ENCODE measurements at places on chromosomes 11 and 22.

- no peak overlapping the region for H3K27ac ChIP-seq
- no peaks in the 10 kb centered on the region for H3K36me3 ChIP-seq
- H3K4me3 ChIP-seq = no peak overlapping the region
- no peak for DNase-seq
- no peaks in the 10 kb centered on the region for H3K4me1 ChIP-seq
These were observed 22.4 kb upstream of the CACNG2 start for GRCh38 chr22:36726007-36726380.

GRCh38 chr11:59008947-59009346 is 69.7 kb downstream of the GLYATL1 start:
- no peak for DNase-seq
- H3K27me3 ChIP-seq = no peaks in the 10 kb centered on the region
- H3K4me1 ChIP-seq = peaks cover 25% of the 10 kb centered on the region
- no peak overlapping the region for H3K27ac ChIP-seq
- H3K4me3 ChIP-seq = no peak overlapping the region

GRCh38 chr22:32410459-32410858 is 1.6 kb downstream of the RTCB start:
- H3K4me3 ChIP-seq = peak overlapping the region; percentile 97
- H3K36me3 ChIP-seq = peaks cover 11% of the 10 kb centered on the region
- H3K27ac ChIP-seq = no peak overlapping the region
- peaks cover 4% of the 10 kb centered on the region for H3K27me3 ChIP-seq

- no peak overlapping the region for H3K27ac ChIP-seq
- H3K4me3 ChIP-seq = no peak overlapping the region
- no peak for DNase-seq
- no peaks in the 10 kb centered on the region for H3K4me1 ChIP-seq
- H3K36me3 ChIP-seq = peaks cover 14% of the 10 kb centered on the region
These were observed 159.6 kb downstream of the TBC1D22A start for GRCh38 chr22:46922037-46922436.

DNA sequence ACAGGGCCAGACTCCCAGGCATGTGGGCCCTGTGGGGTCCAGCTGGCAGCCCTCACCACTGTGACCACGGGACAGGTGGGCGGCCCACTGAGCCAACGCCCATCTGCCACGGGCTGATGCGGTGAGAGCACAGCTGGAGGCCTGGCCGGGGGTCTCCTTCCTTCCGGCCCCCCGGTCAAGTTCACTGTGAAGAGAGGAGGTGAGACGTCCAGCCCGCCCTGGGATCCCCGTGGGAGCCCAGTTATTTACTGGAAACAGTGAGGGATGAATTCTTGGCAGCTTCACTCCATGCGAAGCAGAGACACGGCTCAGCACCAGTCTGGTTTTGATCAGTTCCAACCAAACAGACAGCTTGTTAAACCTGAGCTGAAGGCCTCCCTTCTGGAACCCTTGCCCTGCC is 38.7 kb downstream of the WNT11 start:
- no peak for DNase-seq
- H3K27me3 ChIP-seq = peaks cover 10% of the 10 kb centered on the region
- H3K4me1 ChIP-seq = no peaks in the 10 kb centered on the region
- no peak overlapping the region for H3K27ac ChIP-seq

DNA sequence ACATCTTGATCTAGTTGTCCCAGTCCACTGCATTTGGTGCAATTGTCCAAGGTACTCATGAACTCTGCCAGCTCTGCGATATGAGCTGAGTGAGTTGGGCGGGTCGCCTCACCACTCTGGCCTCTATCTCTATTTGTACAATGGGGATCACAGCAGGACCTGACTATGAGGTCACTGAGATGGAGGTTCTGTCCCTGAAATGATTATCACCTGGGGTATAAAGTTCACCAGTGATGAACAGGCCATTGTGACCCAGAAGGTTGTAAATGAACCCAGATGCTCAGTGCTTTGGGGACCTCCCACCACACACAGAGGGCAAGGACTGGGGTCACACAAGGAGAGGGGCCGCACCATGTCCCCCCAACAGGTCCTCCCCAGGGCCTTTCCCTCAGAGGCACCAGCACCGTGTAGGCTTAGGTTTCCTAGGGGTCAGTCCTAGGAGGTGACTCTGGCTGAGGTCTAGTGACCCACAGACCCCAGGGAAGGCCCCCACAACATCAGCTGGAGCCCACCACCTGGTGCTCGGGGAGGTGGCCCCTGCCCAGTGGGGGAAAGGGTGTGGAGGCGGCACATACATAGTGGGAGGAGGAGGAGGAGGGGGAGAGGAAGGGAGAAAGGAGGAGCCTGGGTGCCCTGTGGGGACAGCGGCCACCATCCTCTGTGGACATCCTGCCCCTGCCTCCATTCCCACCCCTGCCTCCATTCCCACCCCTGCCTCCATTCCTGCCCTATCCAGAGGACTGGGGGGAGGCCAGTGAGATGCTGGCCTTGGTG is 25.0 kb upstream of the IGLL1 start:
- DNase-seq = no peak
- H3K4me1 ChIP-seq = peaks cover 4% of the 10 kb centered on the region
- no peaks in the 10 kb centered on the region for H3K36me3 ChIP-seq
- H3K27ac ChIP-seq = no peak overlapping the region
- H3K4me3 ChIP-seq = no peak overlapping the region

- no peak overlapping the region for H3K27ac ChIP-seq
- no peak overlapping the region for H3K4me3 ChIP-seq
- peaks cover 30% of the 10 kb centered on the region for H3K27me3 ChIP-seq
- H3K36me3 ChIP-seq = no peaks in the 10 kb centered on the region
These were observed 12.4 kb downstream of the POU2AF3 start for GRCh38 chr11:111310723-111311122.

DNA sequence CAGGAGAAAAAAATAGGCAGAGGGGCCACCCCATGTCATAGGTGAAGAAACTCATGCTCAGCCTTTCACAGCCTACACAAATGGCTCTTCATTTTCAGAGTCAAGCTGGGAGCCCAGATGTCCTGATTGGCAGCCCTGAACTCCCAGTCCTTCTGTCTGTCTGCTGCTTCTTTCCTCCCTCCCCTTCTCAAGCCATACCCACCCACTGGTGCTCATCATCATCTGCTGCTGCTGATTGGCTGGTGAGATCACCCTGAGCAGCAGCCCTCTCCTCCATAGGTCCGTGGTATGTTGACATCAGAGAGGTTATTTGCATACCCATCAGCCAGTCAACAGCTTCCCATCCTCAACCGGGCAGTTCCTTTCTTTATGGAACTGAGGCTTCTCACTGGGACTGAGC is 46.1 kb upstream of the PRDM11 start:
- H3K27me3 ChIP-seq = peaks cover 57% of the 10 kb centered on the region
- H3K36me3 ChIP-seq = no peaks in the 10 kb centered on the region
- no peaks in the 10 kb centered on the region for H3K4me1 ChIP-seq
- H3K4me3 ChIP-seq = no peak overlapping the region
- no peak overlapping the region for H3K27ac ChIP-seq

DNA sequence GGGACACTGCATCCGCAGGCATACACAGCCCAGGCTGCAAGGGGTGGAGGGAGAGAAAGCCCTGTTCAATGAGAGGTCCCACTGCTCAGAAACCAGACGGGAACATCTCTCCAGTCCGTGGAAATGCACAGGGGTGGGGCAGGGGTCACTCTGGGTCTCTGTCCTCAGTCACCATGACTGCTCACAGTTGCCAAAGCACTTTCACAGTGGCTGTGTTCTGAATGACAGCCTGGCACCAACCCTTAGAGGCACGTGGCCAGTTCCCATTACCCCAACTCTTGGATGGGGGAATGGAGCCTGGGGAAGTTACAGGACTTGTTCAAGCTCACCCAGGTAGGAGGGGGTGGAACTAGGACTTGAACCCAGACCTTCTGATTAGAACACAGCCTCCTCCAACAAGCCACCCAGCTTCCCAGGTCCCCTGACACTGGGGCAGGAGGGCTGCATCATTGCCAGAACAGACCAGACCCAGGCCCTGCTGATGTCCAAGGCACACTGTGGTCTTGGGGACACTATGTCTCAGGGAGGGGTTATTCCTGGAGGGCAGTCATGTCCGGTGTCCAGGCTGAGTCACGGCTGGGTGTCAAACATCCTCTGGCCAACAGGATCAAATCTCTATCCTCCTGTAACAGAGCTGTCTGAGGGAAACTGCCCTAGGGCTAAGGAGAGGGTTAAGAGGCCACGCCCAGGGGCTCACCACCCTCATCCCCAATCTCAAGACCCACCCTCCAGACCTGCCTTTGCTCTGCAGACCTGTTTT is 8.2 kb downstream of the ZNF70 start:
- DNase-seq = no peak
- peaks cover 24% of the 10 kb centered on the region for H3K36me3 ChIP-seq
- no peak overlapping the region for H3K27ac ChIP-seq
- peaks cover 11% of the 10 kb centered on the region for H3K4me1 ChIP-seq
- H3K27me3 ChIP-seq = no peaks in the 10 kb centered on the region

DNA sequence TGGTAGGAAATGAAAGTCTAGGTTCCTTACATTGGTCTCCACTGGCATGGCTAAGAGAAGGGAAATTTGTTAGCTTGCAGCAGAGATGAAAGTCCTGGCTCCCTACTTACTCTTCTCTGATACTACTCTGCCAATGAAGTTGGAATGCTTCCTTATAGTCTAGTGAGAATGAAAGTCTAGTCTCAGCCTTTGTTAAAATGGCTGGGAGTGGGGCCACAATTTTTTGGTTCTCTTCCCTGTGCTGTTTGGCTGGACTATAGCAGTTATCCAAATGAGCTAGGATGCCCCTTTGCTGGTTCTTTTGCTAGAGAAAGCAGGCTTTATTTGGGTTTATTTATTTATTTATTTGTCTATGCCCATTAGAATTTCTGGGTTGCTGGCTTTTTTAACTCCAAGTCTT is 414.3 kb downstream of the AASDHPPT start:
- DNase-seq = no peak
- peaks cover 15% of the 10 kb centered on the region for H3K4me1 ChIP-seq
- peaks cover 5% of the 10 kb centered on the region for H3K36me3 ChIP-seq
- H3K4me3 ChIP-seq = no peak overlapping the region
- H3K27ac ChIP-seq = no peak overlapping the region

- no peak for DNase-seq
- H3K4me3 ChIP-seq = no peak overlapping the region
- H3K4me1 ChIP-seq = peaks cover 9% of the 10 kb centered on the region
- no peaks in the 10 kb centered on the region for H3K27me3 ChIP-seq
These were observed 80.6 kb upstream of the TIMP3 start for GRCh38 chr22:32720924-32721323.

GRCh38 chr11:57527056-57527631 is 3.4 kb downstream of the TIMM10 start:
- H3K4me1 ChIP-seq = peaks cover 23% of the 10 kb centered on the region
- no peak overlapping the region for H3K4me3 ChIP-seq
- DNase-seq = peak; percentile 79
- H3K36me3 ChIP-seq = peaks cover 4% of the 10 kb centered on the region

DNA sequence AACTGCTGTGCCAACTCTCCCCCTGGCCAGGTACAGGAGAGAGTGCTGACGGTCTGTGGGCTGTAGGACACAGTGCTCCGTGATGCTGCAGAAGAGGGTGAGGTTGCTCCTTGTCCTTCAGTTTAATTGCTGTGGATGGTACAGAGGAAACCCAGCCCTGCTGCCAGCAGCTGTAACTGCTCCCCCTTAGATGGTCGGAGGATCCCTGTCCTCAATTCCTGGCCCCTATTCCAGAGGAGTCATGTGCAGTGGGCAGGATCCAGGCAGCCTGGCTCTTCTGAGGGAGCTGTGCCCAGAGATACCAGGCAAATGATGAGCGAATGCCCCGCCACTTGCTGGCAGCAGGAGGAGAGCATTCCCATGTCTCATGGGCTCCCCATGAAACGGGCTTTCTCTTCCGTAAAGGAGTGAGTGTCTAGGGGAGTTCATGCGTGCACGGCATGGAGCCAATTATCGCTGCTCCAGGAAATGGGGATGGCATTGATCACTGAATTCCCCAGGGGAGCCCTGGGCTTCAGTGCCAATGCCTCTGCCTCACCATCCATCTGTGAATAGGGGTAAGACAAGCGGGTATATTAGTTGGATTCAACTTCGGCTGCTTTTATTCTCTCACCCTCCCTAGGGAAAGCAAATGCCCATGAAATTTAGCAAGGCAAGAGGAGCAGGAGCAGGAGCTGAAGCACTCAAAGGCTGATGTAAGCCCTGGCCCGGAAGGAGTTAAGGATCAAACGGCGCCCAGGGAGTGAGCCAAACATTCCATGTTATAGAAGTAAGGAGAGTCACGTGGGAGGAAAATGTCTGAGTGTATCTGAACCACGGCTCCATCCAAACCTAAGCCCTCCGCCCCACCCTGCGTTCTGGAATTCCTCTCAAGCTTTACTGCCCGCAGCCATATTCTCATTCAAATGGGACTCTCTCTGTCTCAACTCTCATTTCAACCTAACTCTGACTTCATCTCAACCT is 51.0 kb upstream of the CSNK2A3 start:
- H3K4me3 ChIP-seq = no peak overlapping the region
- DNase-seq = no peak
- H3K36me3 ChIP-seq = no peaks in the 10 kb centered on the region
- no peak overlapping the region for H3K27ac ChIP-seq
- H3K4me1 ChIP-seq = peaks cover 3% of the 10 kb centered on the region

- no peaks in the 10 kb centered on the region for H3K27me3 ChIP-seq
- H3K4me1 ChIP-seq = no peaks in the 10 kb centered on the region
- no peak overlapping the region for H3K27ac ChIP-seq
- H3K4me3 ChIP-seq = no peak overlapping the region
- no peak for DNase-seq
These were observed 10.9 kb upstream of the NAALADL1 start for GRCh38 chr11:65069217-65069616.

GRCh38 chr22:23036684-23037428 is 33.5 kb upstream of the GNAZ start:
- H3K4me1 ChIP-seq = no peaks in the 10 kb centered on the region
- no peaks in the 10 kb centered on the region for H3K36me3 ChIP-seq
- peaks cover 43% of the 10 kb centered on the region for H3K27me3 ChIP-seq
- H3K4me3 ChIP-seq = no peak overlapping the region

GRCh38 chr11:86152006-86152862 is 83.3 kb upstream of the PICALM start:
- peaks cover 3% of the 10 kb centered on the region for H3K4me1 ChIP-seq
- H3K27me3 ChIP-seq = no peaks in the 10 kb centered on the region
- no peak overlapping the region for H3K27ac ChIP-seq
- H3K4me3 ChIP-seq = no peak overlapping the region

- H3K27me3 ChIP-seq = no peaks in the 10 kb centered on the region
- no peak for DNase-seq
- no peaks in the 10 kb centered on the region for H3K4me1 ChIP-seq
- H3K36me3 ChIP-seq = peaks cover 7% of the 10 kb centered on the region
These were observed 336.8 kb downstream of the GUCY1A2 start for GRCh38 chr11:106681435-106681834.

DNA sequence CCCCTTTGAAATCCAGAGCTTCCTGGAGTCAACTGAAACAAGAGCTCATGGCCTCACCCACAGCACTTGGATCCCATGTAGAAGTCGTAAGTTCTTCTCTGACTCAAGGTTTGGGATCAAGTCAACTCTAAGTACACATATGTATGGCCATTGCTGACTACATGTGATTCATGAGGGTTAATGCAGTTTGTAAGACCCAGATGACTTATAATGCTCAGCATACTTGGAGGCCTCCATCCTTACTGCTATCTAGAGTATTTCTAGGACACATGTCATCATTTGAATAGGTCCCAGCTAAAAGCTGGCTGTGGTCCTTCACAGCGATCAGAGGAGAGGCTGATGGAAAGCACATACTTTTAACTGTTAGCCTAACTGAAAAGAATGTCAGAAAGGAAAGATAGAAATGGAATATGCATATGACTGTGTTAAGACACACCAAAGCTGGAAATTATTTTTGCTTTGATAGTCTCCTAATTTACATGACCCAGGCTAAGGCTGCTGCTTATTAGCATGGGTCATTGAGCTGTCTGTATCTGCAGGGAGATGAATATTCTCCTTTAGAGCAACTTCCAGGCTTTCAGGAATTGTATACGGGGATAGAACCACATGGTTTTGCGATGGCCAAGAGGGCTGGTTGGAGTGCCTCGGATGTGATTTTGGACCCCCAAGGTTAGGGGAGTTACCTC is 76.3 kb downstream of the NTM start:
- H3K27me3 ChIP-seq = peaks cover 21% of the 10 kb centered on the region
- H3K27ac ChIP-seq = no peak overlapping the region
- no peaks in the 10 kb centered on the region for H3K36me3 ChIP-seq
- DNase-seq = no peak

Measured in progenitor cell of endocrine pancreas (in vitro differentiated cells).